ENCODE measurements at places on chromosomes 1 and 21.
A peak's percentile ranks its signal among the peaks of the same experiment; 100 is the strongest.

GRCh38 chr1:28779751-28780408, 32.1 kb upstream of the OPRD1 start:
- no peak for DNase-seq

GRCh38 chr1:15834406-15835204, 12.9 kb upstream of the SPEN start:
- DNase-seq: peak; percentile 86

GRCh38 chr1:113758631-113759332, 504 bp downstream of the PHTF1 start:
- DNase-seq: peak; percentile 69

- no peak for DNase-seq
Observed at GRCh38 chr1:7265771-7266371, 480.6 kb downstream of the CAMTA1 start.

DNA sequence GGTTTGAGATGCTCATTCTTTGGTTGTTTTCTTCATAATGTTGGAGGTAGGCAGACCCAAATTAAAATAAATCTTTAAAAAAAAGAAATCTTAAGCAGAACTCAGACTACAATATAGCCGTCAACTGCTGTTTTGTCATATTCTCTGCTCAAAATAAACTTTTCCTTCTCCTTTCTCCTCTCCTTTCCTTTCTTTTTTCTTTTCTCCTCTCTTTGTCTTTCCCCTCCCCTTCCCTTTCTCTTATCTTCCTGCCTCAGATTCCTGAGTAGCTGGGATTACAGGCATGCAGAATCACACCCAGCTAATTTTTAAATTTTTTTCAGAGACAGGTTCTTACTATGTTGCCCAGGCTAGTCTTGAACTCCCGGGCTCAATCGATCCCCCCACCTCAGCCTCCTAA, 24.8 kb upstream of the MTF1 start:
- DNase-seq: no peak

DNA sequence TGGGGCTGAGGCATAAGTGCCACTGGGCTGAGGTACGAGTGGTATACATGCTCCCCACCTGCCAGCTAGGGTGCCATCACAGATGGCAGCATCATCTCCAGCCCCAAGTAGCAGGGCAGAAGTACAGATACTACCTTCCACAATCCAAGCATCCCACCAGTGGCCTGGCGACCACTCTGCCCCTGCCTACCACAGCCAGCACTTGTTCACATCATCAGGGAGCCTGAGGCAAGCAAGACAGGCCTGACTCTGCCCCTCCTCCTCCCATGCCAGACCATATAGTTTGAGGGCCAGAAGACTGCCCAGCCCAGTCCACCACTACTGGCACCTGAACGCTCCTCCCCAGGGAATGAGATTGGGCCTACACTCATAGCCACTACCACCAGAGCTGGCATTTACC, 84.6 kb downstream of the SPATA6 start:
- DNase-seq: no peak

DNA sequence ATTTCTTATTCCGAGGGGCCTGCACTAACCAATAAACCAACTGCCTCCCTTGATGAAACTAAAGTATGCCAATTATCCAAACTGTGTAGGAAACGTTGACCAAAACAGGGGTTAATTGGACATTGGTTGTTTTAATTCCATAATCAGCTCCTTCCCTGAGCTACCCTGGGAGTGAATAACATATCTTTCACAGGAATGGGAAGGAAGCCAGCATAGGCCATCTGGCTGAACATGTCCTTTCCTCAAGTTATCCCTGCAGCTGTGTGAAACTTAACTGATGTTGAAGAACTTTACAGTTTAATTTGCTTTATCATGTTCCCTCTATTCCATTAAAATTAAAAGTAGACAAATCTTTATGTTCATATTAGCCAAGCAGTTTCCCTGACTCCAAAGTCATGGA, 75.4 kb downstream of the NRIP1 start:
- DNase-seq: no peak

DNA sequence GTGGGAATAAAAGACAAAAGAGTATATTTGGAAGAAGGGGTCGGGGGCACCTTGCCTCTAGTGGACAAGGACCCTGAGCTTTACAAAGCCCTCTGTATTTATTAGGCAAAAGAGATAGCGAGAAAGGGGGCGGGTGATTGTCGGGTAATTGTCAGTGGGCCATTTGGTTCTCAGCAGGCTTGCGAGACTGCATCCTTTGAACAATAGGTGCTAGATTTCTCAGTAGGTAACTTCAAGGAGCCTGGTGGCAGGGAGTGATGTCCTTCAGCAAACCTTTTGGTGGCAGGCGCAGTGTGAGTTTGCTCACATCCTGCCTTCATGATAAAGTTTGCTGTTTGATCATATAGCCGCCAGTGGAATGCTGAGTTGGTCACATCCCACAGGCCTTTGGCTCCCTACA, 71.4 kb downstream of the AXDND1 start:
- no peak for DNase-seq

DNA sequence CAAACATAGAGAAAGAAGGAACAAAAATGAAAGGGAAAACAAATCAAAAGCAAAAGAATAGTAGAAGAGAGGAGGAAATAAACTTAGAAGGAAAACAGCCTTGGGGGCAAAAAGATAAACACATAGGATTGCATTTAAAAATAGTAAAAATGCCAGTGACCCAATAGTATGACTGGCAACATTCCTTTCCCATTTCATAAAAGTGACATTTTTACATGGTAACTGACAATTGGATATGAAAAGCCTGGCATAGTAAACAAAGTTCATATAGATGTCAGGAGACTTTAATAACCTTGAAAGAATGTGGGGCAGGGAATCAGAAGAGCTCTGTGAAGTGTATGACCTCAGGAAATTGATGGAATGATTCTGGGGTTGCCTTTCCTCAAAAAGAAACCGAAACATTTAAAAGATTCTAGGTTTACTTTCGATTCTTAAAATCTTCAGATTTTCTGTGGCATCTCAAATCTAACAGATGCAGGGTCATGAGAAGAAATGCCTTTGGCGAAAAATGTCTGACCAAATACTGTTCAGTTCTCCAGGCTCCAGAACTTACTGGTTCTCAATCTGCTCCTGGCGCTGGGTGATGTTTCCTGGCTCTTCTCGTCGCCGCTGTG, 33.7 kb downstream of the SPTA1 start:
- DNase-seq: no peak

- no peak for DNase-seq
Observed at GRCh38 chr1:12372761-12373160, 142.9 kb downstream of the VPS13D start.

DNA sequence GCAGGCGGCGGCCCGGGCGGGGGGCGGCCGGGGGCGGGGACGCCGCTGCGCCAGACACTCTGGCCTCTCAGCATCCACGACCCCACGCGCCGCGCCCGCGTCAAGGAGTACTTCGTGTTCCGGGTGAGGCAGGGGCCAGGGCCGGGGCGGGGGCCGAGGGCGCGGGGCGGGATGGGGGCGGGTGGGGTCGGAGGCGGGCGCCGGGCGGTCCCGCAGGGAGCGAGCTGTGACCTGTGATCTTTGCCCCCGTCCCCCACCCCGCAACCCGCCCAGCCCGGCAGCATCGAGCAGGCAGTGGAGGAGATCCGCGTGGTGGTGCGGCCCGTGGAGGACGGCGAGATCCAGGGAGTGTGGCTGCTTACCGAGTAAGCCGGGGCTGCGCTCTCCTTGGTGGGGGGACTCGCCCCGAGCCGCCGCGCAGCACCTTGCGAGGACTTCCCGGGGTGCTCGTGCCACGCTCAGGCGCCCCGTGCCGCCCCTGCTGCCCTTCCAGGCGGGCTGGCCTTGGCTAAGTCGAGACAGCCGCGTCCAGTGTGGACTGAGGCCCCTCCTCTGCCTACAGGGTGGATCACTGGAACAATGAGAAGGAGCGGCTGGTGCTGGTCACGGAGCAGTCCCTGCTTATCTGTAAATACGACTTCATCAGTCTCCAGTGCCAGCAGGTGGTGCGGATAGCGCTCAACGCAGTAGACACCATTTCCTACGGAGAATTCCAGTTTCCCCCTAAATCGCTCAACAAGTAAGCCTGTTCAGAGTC, 514 bp downstream of the TPRG1L start:
- DNase-seq: peak; percentile 62

All from hematopoietic multipotent progenitor cell treated with erythropoietin and hydrocortisone succinate and interleukin-3 and kit ligand, for 15 days (in vitro differentiated cells).